Neuronal stem cell (in vitro differentiated cells): ENCODE measurements at places on chromosomes 3 and 15.

DNA sequence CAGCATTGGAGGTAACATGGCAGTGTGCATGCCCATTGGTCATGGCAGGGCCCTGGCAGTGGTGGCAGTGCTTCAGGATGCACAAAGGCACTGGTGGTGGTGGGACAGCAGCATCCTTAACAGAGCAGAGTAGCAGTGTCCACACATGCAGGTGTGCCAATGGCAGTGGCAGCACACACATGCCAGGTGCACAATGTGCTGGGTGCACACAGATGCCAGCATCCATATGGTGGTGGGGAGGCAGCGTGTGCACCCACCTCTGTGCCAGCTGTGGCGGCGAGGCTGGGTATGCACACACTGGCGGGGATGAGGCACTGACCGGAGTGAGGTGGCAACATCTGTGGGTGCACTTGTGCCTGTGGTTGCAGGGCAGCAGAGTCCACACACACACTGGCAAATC, 150.6 kb downstream of the SI start:
- DNase-seq, result no peak

- DNase-seq, result no peak
Observed at GRCh38 chr3:12797124-12797891, 828 bp downstream of the CAND2 start.

GRCh38 chr3:44439499-44440295, 37.8 kb downstream of the ZNF445 start:
- DNase-seq, result no peak

DNA sequence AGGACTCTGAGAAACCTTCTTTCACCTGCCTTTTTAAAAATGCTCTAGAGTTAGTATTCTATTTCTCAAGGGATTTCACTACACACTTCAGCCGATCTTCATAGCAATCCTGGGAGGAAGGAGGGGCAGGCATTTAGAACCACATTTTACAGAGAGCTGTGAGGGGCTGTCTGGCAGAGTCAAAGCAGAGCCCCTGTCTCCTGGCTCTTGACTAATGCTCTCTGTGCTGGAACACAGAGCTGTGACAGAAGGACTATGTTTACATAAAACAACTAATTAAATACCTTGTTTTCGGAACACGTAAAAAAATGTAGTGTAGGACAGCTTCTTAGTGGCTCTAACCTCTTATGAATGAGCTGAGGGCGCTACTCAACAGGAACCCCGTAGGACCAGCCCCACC, 7.6 kb upstream of the SPTBN5 start:
- DNase-seq, result no peak

DNA sequence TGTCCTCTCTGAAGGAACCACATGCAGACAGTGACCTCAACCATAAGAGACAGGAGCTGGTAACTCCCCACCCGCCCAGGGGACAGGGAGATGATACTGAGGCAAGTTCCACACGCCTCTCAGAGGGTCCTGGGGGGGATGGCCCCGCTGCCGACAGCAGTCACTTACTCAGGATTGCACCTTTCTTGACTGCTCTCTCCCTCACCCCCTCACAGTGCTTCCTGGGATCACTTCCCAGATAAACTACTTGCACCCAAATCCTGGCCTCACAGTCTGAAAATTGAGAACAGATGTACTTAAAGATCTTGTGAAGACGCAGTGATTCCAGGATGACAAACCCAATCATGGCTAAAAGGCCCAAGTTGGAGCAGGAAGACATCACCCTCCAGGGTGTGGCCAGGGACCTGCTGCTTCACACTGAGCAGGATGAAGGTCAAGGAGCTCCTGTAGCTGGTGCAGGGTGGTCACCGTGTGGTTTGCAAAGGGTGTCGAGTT, 207.6 kb downstream of the ADAMTS17 start:
- DNase-seq, result no peak
